ENCODE measurements at places on chromosomes 11 and 22.

- DNase-seq = no peak
Observed at GRCh38 chr11:128594226-128594625, 6.9 kb upstream of the ETS1 start.

DNA sequence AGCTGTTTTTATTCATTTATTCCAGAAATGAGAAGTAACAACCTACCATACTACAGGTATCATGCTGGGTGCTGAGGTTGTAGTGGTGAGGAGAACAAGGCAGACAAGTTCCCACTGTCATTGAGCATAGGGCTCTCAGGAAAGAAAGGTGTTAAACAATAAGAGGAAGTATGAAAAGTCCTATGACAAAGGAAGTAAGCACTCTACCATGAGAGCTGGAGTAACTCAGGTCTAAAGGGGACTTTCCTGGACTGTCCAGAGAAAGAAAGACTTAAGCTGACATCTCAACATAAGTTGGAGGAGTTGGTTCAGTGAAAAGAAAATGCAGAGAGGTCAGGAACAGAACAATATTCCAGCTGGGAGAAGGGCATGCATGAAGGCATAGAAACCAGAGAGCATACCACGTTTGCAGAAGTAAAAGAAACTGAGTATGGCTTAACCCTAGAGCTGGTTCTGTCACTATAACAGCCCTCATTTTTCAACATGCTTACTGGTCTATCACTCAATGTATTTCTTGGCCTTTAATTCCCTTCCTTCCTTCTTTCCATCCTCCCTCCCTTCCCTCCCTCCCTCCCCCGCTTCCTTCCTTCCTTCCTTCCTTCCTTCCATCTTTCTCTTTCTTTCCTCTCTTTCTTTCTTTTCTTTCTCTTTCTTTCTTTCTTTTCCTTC is 137.8 kb upstream of the BDNF start:
- DNase-seq = no peak

GRCh38 chr11:70397983-70398833 is at the start of gene CTTN:
Gene CTTN, plus strand, starts transcription at chr11:70398529. Its CDS starts 8,769 bp downstream, at chr11:70407298.
- peak; percentile 90 for DNase-seq

DNA sequence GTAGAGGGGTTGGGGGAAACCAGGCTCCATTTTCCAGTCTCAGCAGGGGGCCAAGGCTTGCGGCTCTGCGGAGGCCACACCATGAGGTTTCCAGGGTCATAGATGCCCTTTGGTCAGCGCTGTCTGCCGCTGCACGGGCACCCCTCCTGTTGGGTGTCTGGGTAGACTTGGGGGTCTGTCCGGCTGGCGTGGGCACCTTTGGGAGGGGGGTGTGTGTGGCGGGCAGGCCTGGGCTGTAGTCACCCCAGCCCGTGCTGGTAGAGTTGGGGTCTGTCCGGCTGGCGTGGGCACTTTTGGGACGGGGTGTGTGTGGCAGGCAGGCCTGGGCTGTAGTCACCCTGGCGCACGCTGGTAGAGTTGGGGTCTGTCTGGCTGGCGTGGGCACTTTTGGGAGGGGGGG is 18.6 kb downstream of the LSP1 start:
- no peak for DNase-seq

GRCh38 chr11:2168286-2169004 is 3.2 kb downstream of the TH start:
- no peak for DNase-seq

DNA sequence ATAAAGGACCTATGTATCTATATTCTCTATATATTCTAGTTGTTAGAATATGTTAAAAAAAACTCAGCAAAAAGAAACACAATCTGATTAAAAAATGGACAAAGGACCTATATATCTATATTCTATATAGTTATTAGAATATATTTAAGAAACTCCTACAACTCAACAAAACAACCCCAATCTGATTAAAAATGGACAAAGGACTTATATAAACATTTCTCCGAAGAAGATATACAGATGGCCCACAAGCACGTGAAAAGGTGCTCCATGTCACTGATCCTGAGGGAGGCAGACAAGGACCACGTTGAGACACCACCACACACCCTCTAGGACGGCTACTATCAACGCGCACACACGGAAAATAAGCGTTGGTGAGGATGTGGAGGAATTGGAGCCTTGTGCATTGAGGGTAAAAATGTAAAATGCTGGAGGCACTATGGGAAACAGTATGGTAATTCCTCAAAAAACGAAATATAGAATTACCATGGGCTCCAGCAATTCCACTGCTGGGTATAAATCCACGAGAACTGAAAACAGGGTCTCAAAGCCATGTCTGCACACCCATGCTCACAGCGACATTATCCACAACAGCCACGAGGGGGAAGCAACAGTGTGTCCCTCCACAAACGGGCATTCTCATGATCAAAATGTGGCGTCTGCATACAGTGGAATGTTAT is 22.7 kb downstream of the YPEL1 start:
- peak; percentile 72 for DNase-seq

DNA sequence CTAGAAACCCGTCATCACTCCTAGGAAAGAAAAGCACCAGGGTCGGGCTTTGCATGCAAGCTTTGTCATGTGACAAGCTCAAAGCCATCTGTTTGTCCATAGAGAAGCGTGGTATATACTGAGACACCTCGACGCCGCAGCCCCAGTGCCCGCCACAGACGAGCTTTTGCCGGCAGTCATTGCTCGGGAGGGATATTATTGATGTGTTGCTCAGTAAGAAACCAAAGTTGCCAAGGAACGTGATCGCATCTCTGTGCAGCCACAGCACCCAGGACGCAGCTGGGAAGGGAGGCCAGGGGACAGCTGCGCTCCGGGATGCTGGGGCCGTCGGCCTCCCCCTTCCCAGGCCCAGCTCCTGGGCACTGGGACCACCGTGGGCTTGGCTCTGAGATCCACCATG is 89.5 kb upstream of the KCNQ1OT1 start:
- DNase-seq = no peak

DNA sequence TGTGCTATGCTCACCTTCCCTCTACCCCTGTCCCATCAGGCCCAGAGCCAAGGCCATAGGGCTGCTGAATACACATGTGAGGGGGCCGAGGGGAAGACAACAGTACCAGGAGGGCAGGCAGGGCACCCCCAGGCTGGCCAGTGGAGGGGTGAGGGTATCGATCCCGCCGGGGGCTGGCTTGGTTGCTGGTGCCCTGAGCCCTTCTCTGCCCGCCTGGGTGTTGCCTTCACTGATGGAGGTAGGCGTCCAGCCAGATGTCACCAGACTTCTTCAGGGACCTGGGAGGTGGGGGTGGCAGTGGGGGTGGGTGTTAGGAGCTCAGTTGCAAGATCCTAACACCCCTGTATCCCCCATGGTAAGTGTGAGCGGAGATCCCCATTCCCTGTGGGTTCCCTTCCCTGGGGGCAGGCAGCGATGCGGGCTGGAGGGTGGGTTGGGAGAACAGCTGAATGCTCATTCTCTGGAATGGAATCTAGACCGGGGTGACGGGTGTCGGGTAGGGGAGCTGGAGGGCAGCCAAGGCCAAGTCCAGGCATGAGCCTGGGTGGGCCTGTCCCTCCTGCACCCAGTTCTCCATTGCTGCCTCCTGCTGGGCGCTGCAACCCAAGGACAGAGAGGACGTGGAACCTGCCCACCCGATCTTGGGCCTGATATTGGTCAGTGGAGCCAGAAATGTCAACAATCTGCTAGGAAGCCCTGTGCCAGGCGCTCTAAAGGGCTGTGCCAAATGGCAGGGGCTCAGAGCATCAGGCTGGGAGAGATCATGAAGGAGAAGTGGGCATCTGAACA is 17.6 kb downstream of the FADS3 start:
- no peak for DNase-seq

DNA sequence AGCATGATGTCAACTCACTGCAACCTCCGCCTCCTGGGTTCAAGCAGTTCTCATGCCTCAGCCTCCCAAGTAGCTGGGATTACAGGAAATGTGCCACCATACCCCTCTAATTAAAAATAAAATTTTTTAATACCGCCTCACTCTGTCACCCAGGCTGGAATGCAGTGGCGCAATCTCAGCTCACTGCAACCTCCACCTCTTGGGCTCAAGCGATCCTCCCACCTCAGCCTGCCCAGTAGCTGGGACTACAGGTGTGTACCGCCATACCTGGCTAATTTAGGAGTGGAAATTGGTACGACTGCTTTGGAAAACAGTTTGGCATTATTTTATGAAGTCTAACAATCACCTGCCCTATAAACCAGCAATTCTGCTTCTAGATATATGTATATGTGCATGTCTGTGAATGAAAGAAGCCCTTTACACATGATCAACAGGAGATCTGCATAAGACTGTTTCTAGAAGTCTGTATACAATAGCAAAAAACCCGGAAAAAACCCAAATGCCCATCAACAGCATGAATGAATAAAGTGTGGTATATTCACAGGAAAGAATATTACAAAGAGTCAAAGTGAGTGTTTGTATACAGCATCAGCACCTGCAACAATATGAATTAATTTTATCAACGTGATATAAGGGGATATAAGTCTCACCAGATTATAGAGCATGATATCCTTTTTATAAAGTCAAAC is 16.0 kb downstream of the SLC35F2 start:
- no peak for DNase-seq

DNA sequence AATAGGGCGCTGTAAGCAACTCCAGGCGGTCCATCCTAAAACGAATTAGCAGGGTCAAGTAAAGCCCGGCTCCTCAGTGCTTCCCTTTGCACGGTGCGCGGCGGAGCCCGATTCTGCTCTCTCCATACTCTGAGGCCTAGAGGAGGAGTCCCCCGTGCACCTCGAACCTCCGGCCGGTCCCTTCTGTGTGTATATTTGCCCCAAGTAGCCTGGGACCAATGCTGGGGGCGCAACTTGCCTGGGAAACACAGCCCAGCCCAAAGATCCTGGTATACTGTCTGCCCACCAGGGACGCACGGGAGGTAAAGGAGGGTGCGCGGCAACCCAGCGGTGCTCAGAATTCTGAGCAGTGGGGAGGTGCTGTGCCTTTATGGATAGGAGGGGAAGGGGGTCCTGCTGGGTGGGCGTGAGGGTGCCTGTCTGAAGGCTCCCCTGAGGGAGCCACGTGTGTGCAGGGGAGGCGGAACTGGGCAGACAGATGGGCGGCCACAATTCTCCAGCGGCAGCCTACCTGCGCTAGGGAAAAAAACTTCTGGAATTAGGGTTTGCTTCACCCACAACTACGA is 4.8 kb upstream of the TBX1 start:
- DNase-seq = no peak

- peak; percentile 67 for DNase-seq
Observed at GRCh38 chr11:67269401-67270255, 3.4 kb downstream of the GRK2 start.
